IMR-90 (cell line): ENCODE measurements at places on chromosomes 5 and 9. TPM values are rescaled to one million over a fixed set of nuclear protein-coding genes. Genes with fewer than 3 reads are reported as not detected.

- no peak for DNase-seq
Observed at GRCh38 chr9:747567-747966, 93.9 kb upstream of the DMRT1 start.

- peak; percentile 66 for DNase-seq
Observed at GRCh38 chr9:5442400-5443011, 4.8 kb upstream of the PLGRKT start.

DNA sequence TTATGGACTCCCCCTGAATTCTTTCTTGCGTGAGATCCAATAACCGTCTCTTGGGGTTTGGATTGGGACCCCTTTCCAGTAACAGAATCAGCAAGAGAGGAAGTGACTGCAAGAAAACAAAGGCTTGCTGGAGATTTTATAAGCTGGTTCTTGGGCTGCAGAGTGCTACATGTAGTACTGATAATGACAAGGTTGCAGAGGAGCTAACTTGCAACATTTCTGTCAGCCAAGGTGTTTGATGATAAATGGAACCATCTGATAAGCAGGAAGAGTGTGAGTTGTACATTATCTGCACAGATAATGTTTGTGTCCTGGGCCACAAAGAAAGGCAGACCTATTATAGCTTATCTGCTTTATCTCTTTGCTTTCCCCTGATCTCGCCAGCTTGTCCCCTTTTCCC is 37.1 kb downstream of the DNAJB5 start:
- no peak for DNase-seq

DNA sequence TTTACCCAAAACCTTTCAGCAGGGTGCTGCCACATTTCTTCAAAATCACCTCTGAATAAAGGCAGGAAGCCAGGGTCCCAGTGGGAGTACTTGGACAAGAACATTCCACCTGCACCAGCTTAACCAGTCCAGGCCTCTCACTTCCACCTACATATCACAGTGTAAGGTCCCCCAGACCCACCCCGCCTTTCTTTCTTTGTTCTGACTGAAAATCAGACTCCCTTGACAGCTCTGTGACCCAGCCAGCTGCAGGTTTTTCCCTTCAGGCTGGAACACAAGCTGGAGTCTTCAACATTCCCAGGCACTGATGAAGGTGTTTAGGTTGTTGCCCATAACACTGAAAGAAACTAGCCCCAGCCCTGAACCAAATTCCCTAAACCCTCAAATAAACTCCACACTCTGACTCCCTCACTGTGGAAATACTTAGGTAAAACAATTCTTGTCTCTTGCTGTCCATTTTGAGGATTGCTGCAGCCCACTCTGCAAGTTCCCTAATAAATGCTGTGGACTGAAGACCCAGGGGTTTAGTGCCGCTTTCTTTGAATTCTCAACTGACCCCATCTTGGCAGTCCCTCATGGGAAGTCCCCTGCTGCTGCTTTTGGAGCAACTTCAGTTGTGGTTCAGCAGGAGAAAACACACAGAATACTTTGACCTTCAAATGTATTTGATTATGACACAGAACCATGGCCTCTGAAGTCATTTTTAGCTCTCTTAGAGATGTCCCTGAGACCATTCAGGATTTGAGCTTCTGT is 24.8 kb downstream of the P4HA2 start:
- DNase-seq = peak; percentile 20

Gene SLC36A2
- not detected in 2 replicates for polyA plus RNA-seq

DNA sequence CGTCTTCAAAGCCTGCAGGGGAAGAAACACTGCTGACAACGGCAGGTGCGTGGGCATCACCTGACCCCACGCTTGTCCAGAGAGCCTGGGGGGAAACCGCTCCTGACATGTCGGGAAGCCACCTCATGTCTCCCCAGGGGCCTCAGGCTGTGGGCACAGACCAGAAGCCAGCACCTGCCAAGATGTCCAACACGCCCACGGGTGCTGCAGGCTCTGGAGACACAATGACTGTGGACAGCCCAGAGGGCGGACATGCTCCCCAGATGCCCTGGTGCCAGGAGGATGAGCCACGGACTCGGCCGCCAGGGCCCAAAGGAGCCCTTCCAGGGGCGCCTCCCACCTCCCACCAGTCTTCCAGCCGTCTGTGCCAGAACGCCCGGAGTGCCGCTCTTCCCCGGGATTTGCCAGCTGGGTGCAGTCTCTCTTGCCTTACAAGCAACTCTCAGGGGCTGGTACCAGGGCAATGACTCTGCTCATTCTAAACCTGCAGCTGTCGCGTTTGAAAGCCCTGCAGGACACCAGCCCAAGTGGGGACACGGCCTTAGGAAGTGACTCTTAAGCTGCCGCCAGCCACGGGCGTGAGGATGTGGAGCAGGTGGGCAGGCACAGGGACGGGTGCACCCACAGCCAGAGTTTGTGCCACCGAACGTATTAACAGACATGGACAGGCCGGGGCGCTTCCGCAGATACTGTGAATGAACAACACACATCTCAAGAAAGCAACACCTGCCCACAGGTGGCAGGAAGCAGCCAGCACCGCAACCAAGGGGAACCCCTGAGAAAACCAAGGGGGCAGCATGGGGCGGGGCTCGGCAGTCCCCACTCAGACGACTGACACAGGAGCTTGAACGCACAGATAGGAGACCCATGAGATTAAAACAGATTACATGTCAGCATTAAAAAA is 6.8 kb upstream of the LHX3 start:
- DNase-seq = no peak

Gene ANKRD18B
- 5.8 and 7.1 TPM in 2 replicates for polyA plus RNA-seq

Gene RNF183
- polyA plus RNA-seq = not detected in 2 replicates

Gene NMUR2
- not detected in 2 replicates for polyA plus RNA-seq

Gene BTNL8
- not detected in 2 replicates for polyA plus RNA-seq

- DNase-seq = peak; percentile 57
Observed at GRCh38 chr9:88559661-88560060, 24.7 kb downstream of the NXNL2 start.

DNA sequence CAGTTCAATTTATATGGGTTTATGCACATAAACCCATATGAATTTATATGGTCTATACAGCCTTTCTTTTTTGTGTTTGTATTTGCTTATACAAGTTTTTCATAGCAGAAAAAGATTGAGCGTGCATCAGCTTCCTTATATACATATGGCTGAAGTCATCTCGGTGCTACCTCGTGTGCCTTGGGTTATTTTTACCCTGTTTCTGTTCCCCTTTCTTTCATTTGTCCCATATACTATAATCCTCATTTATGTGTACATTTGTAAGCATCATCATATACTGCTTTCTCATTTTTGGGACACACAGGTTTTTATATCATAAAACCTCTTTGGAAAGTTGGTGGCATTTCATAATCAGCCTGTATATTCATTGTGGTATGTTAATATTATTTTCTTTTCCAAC is 107.8 kb upstream of the ADAMTSL1 start:
- DNase-seq = no peak
